ENCODE measurements at places on chromosomes 12 and 14.
A peak's percentile ranks its signal among the peaks of the same experiment; 100 is the strongest.

DNA sequence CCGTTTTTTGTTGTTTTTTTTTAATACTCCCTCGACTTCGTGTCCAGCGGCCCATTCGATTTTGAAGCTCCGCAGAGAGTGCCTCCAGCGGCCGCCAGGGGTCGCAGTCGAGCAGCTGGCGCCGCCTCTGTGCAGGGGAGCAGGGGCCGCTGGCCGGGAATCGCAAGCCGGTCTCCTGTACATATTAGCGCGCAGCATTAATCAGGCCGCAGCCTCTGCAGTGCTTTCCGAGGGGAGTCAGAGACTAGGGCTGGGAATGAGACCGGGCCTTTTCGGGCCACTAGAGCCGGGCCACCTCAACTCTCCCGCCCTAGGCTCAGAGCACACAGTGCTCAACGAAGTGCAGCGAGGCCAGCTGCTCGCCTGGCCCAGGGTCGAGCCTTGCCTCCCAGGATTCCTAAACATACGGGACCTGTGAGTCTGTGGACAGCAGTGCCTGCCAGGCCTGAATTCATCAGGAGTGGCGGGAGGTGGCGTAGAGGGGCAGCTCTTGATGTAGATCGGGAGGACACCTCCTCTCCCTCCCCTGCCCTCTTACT, 81.8 kb downstream of the EMP1 start:
- DNase-seq: peak; percentile 74

DNA sequence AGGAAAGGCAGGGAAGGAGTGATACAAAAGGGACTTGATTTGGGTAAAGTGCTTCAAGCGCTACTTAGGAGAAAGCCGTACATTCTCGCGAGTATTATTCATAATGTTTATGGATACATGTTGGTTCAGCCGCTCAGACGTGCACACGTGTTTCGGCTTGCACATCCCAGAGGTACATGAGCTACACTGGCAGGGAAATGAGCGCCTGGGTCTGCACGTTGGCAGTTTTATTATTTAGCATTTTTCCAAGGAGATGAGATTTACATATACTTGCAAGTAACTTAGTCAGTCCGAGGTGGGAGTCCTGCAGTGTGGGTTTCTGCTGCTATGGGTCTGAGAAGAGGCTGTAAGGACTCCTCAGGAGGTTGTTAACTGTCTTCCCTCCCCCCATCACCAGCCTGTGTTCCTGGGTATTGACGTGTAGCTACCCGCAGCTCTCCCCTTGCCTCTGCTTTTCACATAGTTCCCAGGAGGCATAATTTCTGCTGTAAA, 1.5 kb downstream of the PRKCH start:
- DNase-seq: no peak

GRCh38 chr14:79614448-79614847, 596.9 kb downstream of the DIO2 start:
- DNase-seq: no peak

GRCh38 chr14:54975856-54976255, 51.0 kb downstream of the WDHD1 start:
- no peak for DNase-seq

DNA sequence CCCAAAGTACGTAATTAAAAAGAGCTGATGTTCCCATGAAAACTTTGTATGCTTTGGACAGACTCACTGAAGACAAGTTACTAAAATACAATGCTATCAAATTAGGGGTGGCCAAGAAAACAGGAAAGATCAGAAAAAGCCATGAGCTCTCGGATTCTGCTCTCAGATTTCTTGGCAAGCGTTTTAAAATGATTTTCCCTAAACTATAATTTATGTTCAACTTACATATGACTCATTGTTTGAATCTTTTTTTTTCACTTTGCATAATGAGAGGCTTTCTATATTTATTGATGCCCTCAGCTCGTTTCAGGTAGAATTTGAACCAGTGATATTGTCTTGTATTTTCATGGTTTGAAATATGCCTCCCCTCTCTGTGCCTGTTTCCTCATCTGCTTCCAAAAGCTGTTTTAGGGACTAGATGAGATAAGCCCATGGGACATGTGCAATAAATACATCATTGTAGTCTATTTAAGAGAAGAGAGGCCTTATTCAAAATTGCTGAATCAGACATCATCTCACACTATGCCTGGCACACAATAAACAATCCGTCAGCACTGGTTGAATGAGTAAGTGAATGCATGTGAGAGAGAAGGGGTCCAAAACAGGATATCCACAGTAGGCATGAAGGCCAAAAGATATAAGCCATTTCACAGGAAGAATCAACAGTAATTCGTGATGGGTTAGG, 4.7 kb upstream of the IPO8 start:
- DNase-seq: peak; percentile 9

DNA sequence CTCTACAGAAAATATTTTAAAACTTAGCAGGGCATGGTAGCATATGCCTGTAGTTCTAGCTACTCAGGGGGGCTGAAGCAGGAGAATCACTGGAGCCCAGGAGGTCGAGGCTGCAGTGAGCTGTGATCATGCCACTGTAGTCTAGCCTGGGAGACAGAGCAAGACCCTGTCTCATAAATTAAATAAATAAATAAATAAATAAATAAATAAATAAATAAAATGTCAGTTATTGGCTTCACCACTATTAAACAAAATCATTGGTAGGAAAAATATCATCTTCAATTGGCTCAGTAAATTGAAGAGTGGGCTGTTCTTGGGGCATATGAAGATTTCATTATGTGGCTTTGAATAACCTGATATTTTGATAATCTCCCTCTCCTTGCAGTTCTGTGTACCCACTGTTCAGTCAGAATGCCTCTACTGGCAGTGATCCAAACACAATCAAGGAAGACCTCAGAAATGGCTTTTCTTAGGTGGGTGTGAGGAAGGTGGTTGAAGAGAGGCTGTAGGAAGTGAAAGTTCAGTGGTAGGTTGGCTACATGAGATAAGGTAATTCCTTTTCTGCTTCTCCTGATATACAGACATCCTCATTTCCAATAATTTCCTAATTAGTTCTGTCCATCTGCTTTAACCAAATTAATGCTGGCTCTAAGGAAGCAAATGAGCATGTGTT, 175.8 kb downstream of the MSRB3 start:
- no peak for DNase-seq

DNA sequence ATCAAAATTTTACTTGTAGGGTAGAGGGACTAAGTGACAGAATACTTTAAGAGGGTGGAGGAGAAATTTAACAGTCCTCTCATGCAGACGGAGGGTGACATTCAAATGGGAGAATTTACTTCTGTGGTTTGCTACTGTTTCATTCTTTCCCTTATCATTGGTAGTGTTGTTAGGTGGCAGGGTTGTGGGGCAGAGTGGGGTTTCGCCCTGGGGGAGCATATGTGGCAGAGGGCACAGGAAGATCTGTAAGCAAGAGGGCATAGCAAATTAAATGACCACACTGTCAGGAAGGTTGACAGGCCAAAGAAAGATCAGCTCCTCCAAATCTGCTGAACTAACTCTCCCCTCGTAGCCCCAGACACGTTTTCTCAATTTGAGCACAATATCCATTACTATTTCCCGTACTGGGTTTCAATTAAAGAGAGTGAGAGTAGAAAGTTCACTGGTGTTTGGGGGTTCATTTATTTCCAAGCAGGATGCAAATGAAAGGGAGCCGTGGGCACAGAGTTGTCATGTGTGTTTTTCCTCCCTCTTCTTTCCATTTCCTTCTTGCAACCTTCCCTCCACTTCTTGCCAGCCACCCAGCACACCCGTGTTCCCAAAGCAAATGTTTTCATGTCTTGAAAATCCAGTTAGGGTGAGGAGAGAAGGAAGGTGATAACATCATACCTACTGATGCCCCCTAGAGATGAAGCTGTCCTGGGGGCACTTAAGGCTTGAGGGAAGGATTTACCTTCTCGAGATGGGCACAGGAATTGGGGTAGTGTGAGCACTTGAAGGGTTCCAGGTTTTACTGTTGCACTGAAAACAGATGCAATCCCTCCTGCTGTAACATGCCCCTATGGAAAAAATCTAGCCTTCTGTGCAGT, 6.5 kb upstream of the TBX3 start:
- DNase-seq: no peak

DNA sequence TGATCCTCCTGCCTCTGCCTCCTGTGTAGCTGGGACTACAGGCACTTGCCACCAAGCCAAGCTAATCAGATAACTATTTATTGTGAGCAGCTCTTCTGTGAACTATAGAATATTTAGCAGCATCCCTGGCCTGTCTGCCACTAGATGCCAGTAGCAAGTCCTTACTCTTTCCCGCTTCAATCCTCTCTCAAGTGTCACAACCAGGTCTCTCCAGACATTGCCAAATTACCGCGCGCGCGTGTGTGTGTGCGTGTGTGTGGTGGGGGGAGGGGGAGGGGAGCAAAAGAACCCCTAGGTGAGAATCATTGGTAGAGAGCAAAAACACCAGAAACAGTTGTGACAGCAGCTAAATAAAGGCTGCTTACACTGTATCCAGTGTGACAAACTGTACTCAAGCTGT, 49.9 kb downstream of the PPP2R5E start:
- peak; percentile 68 for DNase-seq

DNA sequence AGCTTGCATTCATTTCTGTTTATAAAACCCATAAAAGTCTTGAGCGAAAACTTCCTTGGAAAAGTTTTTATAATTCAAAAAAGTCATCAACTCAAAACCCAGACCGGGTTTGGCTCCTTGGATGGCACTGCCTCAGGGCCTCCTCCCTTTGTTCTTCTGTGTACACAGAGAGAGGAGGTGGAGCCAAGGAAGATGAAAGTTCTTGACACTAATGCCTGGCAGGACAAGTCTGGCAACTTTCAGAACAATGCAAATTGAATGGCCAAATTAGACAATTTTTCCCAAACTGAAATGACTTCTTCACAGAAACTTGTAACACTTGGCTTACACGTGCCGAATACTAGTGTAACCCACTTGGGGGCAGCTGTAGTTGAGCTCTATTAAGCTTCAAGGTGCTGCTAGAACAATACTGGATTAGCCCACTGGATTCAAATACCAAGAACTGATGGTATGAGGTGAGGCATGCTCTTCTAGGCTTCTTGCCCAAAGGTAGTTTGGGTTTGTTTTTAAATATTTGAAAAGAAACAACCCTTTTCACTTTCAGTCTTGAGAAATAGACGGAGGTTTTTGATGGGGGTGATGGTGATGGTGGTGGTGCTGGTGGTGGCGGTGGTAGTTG, 86.6 kb upstream of the FRMD6 start:
- DNase-seq: no peak

- DNase-seq: no peak
Measured at GRCh38 chr14:73757381-73757780, 43.2 kb upstream of the PNMA1 start.

GRCh38 chr14:36986407-36986806, 186.0 kb downstream of the SLC25A21 start:
- no peak for DNase-seq

GRCh38 chr14:100424504-100425428, 101.6 kb downstream of the SLC25A47 start:
- DNase-seq: no peak

- no peak for DNase-seq
Measured at GRCh38 chr12:27931390-27931789, 41.1 kb downstream of the PTHLH start.

- DNase-seq: no peak
Measured at GRCh38 chr14:24308342-24309124, 756 bp upstream of the CIDEB start.

DNA sequence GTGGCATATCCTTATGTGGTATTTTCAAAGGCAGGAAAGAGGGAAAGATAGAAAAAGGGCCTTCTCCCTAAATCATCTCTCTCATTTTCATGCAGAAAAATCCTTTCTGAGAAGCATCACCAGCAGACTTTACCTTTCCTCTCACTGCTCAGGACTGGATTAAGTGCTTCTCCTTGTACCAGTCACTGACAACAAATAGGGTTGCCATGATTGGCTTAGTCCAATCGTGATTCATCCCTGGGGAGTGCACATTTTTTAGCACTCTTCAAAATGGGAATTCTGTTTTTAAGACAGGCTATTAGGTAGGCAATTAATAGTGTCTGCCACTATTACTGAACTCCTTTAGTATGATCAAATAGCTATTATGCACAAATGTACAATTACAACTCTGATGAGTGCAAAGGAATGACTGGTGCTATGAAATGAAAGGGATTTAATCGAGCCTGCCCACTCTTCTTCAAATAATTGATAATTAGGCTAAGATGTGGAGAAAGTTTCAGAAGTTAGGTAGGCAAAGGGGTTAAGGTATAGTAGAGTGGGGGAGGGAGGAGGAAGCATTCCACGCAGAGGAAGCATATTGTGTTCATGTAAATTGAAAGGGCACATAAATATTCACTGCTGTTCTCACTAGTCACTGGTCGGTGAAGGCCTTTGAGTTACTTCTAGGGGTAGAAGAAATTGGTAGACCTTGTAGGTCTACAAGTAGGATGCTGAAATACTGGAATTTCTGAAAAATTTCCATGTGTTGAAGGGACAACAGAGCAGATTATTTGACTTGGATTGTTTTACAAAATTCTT, 84.0 kb downstream of the MSRB3 start:
- no peak for DNase-seq

DNA sequence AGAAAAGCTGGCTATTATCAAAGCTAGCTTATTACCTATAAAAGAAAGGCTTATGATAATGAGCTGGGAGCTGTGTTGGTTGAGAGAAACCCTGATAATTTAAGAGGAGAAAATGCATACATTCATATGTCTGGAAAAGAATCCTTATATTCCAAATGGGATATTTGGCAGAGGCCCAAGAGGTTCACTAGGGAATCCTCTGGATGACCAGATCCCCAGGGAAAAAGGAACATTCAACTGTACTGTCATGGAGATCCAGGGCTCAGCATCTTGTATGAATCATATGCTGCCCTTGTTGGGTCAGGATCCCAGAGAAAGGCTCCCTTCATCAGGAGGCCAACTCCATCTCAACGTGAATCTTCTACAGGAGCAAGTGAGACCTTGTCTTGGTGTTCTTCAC, 16.6 kb upstream of the FBXO34 start:
- DNase-seq: no peak

GRCh38 chr14:75049136-75049535, 2.1 kb downstream of the MLH3 start:
- DNase-seq: no peak

DNA sequence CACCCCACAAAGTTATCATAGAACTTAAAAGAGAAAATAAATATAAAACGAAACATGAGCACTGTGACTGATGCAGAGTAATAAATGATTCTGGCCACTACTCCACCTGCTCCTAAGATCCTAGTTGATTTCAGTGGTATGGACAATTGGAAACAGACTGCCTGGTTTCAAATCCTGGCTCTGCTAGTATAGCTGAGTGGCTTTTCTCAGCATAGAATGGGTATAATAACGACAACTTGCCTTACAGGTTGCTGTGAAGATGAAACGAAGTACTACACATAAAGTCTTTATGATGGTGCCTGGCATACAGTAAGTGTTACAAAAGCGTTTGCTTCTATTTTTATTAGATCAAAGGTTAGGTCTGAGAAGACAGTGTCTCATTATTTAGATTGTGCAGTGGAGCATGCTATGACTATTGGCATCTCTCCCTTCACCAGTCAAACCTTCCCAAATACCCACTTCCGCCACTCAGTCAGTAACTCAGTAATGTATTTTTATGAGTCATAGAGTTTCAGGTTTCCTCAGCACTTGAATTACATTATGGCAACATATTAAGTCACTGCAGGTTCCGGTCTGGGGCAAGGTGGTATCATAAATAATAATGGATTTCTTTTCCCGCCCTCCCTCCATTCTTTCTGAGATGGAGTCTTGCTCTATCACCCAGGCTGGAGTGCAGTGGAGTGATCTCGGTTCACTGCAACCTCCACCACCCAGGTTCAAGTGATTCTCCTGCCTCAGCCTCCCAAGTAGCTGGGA, 29.7 kb upstream of the NR2C1 start:
- DNase-seq: peak; percentile 87
